ENCODE measurements at places on chromosomes 6 and 20. TPM values are rescaled to one million over a fixed set of nuclear protein-coding genes. Genes with fewer than 3 reads are reported as not detected.

GRCh38 chr6:49888742-49889431 lies 22.6 kb upstream of the CRISP1 start:
- no peaks in the 10 kb centered on the region for H3K27me3 ChIP-seq
- DNase-seq = no peak
- H3K4me3 ChIP-seq = no peak overlapping the region
- no peaks in the 10 kb centered on the region for H3K36me3 ChIP-seq
- H3K27ac ChIP-seq = no peak overlapping the region

DNA sequence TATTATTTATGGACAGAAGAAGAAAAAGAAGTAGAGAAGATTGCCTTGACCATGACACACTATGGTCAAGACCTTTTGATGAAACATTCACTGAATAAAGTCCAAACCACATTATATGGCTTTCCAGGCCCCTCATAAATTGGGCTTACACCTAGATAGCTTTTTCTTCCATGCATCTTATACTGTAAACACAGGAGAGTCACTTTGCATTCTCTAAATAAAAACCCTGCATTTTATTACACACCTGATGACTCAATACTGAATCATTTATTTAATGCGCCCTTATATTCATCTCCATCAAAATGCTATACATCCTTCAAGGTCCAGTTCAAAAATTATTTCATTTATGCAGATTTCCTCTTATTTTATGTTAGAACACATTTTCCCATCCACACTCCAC lies 78.0 kb downstream of the COL21A1 start:
- H3K27ac ChIP-seq = no peak overlapping the region

GRCh38 chr6:148395583-148396101 lies 53.0 kb downstream of the SASH1 start:
- peaks cover 23% of the 10 kb centered on the region for H3K36me3 ChIP-seq
- DNase-seq = peak; percentile 30
- H3K4me1 ChIP-seq = peaks cover 21% of the 10 kb centered on the region
- H3K27ac ChIP-seq = no peak overlapping the region

- no peak overlapping the region for H3K27ac ChIP-seq
- peaks cover 3% of the 10 kb centered on the region for H3K36me3 ChIP-seq
- H3K27me3 ChIP-seq = no peaks in the 10 kb centered on the region
These were observed 67.2 kb downstream of the MAP3K4 start for GRCh38 chr6:161058741-161059140.

LST1 gene
- not detected for total RNA-seq

Measured in osteocyte (in vitro differentiated cells).